ENCODE measurements at places on chromosomes 11 and 22.

GRCh38 chr11:111376181-111376871, 2.7 kb downstream of the POU2AF1 start:
- DNase-seq: no peak

DNA sequence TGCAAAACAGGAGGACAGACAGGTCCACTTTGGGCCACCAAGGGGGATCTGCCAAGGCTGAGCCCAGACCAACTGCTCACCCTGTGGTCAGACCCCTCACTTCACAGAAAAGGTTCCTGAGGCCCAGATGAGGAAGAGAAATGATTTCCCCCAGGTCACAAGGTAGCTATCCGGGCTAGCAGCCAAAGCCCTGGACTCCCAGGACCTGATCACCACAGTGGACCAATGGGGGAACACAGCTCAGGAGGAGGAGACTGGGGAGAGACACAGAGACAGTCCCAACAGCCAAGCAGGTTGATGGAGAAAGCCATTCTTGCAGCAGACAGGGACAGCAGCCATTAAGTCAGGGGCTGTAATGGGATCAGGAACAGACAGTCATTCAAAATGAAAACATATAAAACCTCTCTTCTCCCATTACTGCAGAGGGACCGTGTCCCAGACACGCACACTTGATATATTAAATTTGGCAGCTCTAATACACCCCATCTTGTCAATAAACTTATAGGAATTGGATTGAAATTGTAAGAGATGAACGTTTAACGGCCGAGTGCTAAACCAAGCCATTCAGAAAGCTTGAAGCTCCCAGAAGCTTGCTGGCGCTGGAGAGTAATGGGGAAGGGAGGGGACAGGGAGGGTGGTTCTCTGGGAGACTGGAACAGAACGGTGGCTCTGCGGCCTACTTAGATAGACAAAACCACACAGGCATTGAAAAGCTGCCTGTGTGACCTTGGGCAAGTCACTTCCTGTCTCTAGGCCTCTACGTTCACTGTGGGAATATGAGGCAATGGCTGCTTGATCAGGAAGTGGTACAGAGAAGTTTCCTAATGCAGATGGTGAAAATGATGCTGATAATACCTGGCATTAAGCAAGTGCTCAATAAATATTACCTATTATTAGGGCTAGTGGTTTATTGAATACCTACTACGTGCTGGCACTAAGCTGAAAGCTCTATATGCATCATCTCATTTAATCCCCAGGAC, 16.0 kb downstream of the ZMAT5 start:
- no peak for DNase-seq

- DNase-seq: no peak
These were observed 9.2 kb downstream of the SIPA1 start for GRCh38 chr11:65646958-65647701.

GRCh38 chr11:2807025-2807681, 78.4 kb downstream of the CDKN1C start:
- DNase-seq: no peak

- DNase-seq: peak; percentile 45
These were observed 66.2 kb upstream of the ZC3H12C start for GRCh38 chr11:110026858-110027626.

DNA sequence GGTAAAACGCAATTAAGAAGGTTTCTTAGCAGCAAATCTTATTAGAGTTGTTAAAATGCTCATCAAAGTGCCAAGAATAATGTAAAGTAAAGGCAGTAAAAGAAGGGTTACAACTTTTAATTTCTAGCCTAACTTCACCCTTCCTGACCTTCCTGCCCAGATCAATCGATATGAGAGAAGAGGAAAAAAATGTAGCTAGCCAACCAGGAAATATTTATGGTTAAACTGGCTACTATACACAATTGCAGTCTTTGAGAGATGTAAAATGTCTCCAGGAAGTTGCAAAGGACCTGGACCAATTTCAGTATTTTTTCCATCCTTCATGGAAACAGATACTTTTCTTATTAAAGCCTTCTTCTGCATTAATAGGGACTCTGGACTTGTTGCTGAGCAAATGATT, 141.8 kb upstream of the CCDC90B start:
- DNase-seq: no peak

DNA sequence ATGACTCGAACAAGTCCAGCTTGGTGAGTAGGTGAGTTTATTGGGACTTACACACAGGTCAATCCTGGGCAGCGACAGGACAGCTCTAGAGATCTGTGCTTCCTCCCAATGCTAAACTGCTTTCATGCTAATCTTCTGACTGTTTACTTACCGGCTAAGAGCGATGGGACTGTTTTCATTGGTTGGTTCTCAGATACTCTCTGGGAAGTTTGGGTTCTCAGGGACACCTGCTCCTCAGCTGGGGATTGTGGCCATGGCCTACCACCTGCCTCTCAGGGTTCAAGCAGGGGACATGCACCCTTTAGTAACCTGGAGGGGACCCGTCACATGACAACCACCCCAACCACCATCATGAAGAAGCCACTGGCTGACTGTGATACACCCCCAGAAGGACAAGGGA, 13.1 kb downstream of the APOL2 start:
- no peak for DNase-seq

DNA sequence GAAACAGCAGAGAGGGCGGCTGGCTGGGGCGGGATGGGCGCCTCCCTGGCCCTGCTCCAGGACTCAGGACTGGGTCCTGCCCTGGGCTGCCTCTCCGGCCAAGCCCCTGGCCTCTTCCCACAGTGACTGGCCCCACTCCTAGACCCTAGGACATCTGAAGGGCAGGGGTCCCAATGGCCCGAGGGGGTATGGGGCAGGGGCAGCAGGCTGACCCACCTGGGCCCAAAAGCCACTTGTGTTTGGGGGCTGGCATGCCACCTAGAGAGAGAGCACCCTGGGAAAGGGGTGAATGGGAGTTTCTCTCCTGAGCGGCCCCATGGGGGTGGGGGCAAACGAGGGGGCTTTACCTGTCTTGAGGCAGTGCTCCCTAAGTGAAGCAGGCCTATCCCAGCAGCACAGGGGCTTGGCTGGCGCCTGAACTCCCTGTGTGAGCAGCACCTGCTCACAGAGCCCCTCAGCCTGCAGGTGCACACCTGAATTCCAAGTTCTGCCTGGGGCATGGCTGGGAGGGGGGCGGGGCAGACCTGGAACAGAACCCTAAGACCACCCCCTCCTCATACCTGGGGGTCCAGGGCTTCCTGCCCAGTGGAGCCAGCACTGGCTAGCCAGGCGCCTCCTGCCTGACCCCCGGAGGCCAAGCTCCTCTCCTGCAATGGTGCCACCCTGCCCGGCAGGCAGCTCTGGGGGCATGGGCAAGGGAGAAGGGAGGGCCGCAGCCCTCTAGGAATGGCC, 16.9 kb downstream of the DUSP8 start:
- no peak for DNase-seq

DNA sequence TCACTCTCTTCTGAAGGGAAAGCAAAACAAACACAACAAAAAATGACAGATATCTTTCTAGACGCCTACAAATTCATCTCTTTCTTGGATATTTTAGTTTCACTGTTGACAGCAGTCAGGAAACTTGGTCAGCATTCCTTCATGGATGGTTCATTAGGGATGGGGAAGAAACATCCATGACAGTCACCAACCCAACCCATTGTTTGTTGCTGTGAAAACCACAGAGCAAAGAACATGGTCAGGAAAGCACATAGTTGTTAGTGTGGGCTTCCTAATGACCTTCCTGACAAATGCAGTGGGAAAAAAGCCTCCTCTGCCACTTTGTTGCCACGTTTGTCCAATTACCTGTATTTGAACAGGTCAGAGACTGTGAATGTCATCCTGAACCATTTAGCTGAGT, 139.8 kb upstream of the SNX19 start:
- DNase-seq: no peak

DNA sequence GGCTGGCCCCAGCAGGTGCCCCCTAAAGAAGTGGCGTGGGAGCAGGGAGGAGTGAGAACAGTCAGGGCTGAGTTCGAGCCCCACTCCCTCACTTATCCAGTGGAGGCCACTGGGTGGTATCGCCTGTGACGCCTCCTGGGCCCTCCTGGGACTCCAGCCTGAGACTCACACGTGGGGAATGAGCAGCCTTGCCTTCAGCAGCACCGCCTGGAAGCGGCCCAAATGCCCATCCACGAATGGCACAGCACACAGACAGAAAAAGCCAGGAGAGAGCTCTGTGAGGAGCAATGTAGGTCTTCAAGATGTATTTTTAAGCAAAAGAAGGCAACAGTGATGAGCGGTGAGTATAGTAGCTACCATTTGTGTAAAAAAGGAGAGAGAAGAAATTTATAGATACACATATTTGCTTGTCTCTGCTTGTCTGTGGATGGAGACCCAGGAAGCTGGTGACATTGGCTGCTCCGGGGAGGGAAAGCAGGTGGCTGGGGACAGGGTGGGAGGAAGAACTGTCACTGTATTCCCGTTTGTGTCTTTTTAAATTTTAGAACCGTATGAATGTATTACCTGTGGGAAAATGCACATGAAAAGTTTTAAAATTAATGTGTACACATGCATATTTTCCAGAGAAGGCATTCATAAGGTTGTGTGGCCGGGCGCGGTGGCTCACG, 13.2 kb downstream of the KCNJ4 start:
- no peak for DNase-seq

- DNase-seq: no peak
These were observed 27.6 kb downstream of the RIBC2 start for GRCh38 chr22:45441138-45441537.

DNA sequence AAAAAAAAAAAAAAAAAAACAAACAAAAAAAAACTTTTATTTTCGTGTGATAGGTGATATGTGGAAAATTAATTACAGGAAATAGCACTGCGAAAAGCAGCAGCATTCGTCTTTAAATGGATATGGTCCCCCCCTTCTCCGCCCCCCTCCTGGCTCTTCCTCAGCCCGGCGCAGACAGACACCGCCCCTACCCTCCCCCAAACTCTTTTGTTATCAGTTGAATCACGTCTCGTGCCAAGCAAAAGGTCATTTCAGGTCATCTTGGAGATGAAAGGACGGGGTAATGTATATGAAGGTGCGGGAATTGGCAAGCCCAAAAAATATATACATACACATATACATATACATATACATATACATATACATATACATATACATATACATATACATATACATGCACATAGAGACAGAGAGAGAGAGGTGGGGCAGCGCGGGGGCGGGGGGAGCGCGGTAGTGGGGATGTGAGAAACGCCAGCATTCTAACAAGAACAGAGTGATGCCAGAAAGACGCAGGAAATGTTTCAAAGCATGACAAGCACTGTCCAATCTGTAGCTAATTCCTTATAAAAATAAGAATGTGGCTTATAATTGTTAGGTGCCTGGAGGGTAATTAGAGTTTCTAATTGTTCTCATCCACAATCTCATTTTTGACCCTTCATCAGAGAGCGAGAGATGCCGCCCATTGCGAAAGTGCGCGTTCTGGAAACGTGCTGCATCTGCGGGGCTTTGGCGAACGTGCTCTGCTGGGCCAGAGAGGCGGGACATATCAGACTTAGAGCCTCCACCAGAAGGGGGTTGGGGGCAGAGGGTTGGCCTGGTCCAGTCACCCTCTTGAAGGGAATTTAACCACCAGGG, 214.5 kb upstream of the UBASH3B start:
- DNase-seq: no peak

- no peak for DNase-seq
These were observed 14.3 kb downstream of the C1QTNF6 start for GRCh38 chr22:37173709-37174108.

DNA sequence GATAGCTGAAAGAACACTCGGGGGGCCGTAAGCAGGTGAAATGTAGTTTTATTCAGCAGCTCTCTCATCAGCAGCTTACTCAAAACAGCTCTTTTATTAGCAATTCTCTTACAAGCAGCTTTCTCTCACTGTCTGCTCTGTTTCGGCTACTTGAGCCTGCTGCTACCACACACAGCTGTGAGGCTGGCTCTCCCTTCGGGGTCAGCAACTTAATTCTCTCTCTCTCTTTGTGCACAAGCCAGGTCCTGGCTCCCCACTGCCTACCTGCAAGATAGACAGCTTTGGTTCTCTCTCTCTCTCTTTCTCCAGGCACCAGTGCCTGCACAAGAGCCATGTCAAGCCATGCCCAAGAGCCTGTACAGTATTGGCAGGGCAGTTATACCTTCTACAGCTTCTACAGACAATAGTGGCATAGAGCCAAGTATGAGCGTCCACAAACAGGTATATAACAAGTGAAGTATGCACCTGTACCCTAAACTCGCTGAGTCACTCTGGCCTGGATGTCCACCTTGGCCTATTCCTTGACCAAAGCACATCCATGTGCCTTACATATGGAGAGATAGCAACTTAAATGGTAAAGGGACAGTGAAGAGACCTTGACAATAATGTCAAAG, 110.8 kb downstream of the MTNR1B start:
- no peak for DNase-seq

GRCh38 chr22:47672526-47672925, 910.1 kb downstream of the TBC1D22A start:
- no peak for DNase-seq

DNA sequence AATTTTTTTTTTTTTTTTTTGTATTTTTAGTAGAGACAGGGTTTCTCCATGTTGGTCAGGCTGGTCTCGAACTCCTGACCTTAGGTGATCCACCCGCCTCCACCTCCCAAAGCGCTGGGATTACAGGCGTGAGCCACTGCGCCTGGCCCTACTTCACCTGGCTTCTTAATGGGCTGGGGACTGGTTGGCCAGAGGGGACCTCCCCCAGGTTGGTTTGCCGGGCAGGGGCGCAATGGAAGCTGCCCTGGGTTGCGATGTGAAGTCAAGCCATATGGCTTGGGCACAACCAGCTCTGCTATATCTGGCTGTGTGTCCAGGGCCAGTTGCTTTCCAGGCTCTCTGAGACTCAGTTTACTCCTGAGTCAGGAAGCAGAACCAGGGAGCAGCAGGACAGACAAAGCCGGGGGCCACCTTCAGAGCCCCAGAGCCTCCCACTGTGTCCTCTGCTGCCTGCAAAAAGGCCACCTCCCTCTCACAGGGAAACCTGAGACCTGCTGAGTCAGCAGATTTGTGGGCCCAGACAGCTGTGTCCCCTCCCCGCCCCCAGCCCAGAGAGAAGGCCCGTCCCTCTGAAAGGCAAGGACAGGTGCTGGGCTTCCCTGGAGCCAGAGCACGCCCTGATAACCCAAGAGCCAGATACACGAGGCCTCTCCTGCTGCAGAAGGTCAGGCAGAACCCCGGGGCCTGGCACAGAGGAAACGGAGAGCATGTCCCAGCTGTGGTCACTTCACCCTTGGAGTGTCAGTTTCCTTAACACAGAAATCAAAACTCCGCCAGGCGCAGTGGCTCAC, 29.2 kb upstream of the DAGLA start:
- no peak for DNase-seq

- no peak for DNase-seq
These were observed 3.3 kb upstream of the CTR9 start for GRCh38 chr11:10747733-10748132.

GRCh38 chr11:47577460-47578041, 1.2 kb downstream of the KBTBD4 start:
- DNase-seq: no peak

GRCh38 chr22:23767303-23767672, 484 bp downstream of the CHCHD10 start:
- DNase-seq: no peak

Data from GM18507 (cell line).